ENCODE measurements at places on chromosomes 5 and 9. TPM values are rescaled to one million over a fixed set of nuclear protein-coding genes. Genes with fewer than 3 reads are reported as not detected.

The HRCT1 gene
- polyA plus RNA-seq: not detected

- DNase-seq: no peak
These were observed 135.6 kb downstream of the DAB2IP start for GRCh38 chr9:121786998-121787422.

The MCC gene
- 0.72 TPM for polyA plus RNA-seq

The GCNT4 gene
- 2.3 TPM for polyA plus RNA-seq

The SPATA31A1 gene
- polyA plus RNA-seq: not detected

The C5orf52 gene
- polyA plus RNA-seq: not detected

The ALDOB gene
- polyA plus RNA-seq: not detected

DNA sequence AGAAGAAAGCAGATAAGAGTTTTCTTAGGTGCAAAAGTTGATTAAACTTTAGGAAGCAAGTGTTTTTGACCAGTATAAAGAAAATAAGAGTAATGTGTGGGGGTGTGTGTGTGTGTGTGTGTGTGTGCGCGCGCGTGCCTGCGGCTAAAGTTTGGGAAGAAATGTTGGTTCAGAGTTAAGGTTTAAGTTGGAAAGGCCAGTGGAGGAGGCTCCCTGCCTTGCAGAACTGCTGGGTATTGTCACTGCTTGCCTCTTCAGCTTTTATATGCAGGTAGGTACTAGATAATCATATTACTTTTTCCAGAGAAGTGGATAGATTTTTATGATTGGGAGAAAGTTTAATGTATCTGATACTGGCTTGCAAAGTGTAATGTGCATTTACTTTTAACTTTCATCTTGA lies 2.0 kb downstream of the PIK3R1 start:
- no peak for DNase-seq

DNA sequence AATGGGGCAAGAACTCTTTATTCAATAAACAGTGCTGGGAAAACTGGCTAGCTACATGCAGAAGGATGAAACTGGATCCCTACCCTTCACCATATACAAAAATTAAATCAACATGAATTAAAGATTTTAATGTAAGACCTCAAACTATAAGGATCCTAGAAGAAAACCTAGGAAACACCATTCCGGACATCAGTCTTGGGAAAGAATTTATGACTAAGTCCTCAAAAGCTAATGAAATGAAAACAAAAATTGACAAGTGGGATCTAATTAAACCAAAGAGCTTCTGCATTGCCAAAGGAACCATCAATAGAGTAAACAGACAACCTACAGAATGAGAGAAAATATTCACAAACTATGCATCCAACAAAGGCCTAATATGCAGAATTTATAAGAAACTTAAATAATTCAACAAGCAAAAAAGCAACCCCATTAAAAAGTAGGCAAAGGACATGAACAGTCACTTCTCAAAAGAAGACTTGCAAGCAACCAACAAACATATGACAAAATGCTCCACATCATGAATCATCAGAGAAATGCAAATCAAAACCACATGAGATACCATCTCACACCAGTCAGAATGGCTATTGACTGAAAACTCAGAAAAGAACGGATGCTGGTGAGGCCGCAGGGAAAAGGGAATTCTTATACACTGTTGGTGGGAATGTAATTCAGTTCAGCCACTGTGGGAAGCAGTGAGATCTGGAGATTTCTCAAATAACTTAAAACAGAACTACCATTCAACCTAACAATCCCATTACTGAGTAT lies 104.3 kb upstream of the MAP3K1 start:
- no peak for DNase-seq

DNA sequence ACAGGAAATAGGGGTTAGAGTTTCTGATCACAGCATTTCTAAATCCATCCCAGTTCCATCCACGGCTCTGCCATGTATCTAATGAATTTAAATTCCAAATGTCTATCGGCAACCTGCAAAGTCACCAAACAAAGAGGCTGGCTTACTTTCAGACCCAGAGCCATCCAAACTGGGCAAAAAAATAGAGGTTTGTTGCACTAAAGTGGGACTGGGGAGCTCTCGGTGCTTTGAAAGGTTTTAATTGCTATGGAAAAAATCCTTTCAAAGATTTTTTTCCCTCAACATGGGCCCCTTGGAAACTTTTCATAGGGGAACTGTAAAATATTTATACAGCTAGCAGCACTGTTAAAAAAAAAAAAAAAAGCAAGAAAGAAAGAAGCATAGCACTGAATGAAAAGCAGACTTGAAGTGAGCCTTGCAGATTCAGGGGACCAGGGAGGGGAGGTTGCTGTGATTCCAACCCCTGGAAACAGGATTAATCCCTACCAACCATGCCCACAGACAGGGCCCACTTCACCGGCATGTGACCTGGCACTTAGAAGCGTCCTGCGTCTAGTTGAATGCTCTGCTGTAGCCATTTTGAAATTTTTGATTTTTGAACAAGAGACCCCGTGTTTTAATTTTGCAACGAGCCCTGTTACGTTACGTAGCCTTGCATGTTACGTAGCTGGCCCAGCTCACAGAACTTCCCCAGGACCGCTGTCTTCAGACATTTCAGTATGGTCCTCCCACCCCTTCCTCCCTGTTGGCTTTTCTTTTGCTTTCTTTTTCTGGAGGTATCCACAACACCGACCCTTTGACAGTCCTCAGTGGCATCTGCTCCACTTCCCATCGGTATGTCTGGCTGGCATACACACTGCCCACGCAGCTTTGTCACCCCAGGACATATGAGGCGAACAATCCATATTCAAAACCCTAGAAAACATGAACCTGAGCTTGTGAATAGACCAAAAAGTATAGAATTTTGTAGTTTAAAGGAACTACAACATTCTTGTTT lies 105.3 kb upstream of the NFIB start:
- no peak for DNase-seq

- DNase-seq: no peak
These were observed 23.5 kb upstream of the LPCAT1 start for GRCh38 chr5:1547236-1547635.

The STPG3 gene
- not detected for polyA plus RNA-seq

- DNase-seq: no peak
These were observed 74.1 kb downstream of the HMHB1 start for GRCh38 chr5:143886096-143886495.

- no peak for DNase-seq
These were observed 296 bp downstream of the ZSWIM6 start for GRCh38 chr5:61332358-61332749.

The CLIC3 gene
- 0.31 TPM for polyA plus RNA-seq

The NFIB gene
- not detected for polyA plus RNA-seq

DNA sequence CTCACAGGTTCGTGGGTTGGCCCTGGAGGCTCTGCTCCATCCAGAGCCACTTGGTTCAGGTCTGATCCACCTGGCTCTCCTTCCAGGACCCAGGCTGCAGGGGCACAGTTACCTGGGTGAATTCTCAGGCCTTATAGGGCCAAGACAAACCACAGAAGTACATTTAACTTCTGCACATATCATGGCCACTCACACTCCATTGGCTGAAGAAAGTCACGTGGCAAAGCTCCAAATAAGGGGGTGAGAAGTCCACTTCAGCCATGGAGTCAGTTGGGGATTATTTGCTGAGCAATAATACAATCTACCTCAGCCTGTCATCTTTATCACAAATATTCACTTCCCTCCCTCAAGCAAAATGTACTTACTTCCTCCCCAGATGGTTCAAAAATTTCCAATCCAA lies 83.6 kb downstream of the MACROH2A1 start:
- no peak for DNase-seq

GRCh38 chr5:111983459-111983858 lies 226.5 kb upstream of the NREP start:
- no peak for DNase-seq

GRCh38 chr9:92151691-92152393 lies 36.6 kb upstream of the SPTLC1 start:
- DNase-seq: no peak

GRCh38 chr5:51382521-51383130 lies 622 bp upstream of the ISL1 start:
- no peak for DNase-seq
